ENCODE measurements at places on chromosomes 7 and 10.
A peak's percentile ranks its signal among the peaks of the same experiment; 100 is the strongest.

- DNase-seq = peak; percentile 27
Measured at GRCh38 chr7:44534501-44534900, 6.6 kb downstream of the NPC1L1 start.

- no peak for DNase-seq
Measured at GRCh38 chr10:1369665-1370064, 313.5 kb downstream of the WDR37 start.

DNA sequence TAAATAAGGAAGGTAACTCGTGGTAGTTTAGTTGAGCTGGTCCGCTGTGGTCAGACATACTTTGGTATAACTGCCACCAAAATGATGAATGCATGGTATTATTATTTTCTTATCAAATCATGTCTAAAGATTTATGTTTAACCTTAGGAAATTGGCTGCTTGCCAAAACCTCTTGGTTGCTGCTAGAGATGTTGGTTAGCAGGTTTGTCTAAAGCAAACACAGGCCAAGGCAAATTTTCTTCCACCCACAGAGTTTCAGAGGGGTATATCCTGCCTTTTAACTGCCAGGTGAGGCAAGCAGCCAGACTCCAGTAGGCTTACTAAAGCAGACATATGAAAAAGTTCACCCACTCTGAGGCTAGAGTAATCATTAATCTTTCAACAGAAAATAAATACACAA lies 101.4 kb downstream of the SEMA3E start:
- DNase-seq = no peak

GRCh38 chr7:121305109-121305508 lies 23.7 kb upstream of the WNT16 start:
- DNase-seq = no peak

DNA sequence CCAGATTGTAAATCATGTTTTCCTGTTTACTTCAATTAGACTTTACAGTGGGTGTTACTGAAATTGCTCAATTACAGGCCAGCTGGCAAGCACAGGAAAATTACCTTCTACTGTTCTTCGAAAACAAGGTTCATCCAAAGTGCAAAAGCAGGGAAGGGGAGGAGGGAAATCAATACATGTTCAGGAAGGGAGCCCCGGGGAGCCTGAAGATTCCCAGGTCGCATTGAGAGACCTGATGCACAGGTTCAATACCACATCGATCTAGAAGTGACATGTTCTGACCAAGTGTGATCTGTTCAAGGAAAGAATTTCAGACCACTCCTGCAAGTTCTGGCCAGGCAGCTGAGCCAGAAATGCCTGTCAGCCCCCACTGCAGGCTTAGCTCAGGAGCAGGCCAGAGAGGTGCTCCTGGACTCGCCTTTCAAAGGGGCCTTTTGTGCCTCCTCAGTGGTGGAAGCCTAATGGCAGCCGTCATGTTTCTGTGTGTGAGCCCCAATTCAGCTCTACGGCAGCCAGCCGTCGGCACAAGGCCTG lies 35.9 kb downstream of the FAM53B start:
- no peak for DNase-seq

DNA sequence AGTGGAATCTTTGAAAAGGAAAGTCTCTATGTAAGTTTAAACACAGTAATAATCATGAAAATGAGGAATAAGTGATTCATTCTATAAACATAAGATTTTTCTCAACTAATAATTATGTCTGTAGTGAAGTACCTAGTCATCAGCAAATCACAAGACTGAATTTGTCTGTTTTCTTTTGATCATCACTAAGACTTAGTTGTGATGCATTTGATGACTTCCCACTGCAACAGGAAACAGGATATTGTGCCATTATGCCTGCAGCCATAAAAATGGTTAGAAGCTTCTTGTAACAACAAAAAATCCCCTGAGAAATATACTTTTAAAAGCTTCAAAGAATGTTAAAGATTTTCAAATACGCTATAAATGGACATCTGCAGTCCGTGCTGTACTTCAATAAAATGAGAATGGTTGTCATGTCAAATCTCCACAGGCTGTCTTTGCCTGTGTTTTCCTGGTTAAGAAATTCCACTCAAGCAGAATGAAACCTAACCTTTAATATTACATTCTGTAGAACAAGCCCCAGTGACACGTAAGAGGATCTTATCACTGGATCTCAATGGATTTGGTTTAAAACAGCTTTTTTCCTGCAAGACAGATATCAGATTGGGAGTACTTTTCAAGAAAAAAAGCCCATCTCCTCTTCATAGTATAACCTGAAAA lies 1262.3 kb upstream of the PHF14 start:
- no peak for DNase-seq

- no peak for DNase-seq
Measured at GRCh38 chr10:131681656-131682055, 219.2 kb upstream of the PPP2R2D start.

DNA sequence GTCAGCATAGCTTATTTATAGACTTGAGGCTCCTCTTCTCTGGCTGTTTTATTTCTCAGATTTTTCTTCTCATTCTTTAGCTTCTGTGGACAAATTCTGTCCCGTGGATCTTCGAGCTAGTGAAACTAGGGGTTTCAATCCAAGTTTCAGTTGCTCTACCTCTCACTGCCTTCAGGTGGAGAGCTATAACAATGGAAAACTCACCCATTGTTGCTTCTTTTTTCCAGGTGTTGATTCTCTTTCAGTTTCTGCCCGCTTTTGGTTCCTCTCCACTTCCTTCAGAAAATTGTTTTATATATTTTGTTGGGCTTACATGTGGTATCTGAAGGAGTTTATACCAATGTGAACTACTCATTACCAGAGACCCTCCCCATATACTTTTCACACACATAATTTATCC lies 266.1 kb downstream of the TCF7L2 start:
- DNase-seq = no peak

DNA sequence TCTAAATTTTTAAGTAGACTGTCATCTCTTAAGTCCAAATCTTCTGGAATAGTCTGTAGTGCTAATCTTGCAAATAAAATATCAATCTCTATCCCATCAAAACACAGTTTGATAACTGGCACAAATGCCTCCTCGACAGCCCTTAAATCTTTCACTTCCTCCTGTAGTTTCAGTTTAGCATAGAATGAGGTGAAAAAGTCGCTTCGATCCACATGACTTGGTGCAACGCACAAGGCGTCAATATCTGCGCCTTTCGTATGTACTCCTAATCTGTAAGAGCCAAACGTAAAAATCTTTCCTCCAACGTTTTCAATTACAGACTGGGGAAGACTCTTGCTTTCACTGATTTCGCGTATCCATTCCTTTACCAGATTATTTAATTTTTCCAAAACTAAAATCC lies 603 bp downstream of the PAPOLB start:
- no peak for DNase-seq

DNA sequence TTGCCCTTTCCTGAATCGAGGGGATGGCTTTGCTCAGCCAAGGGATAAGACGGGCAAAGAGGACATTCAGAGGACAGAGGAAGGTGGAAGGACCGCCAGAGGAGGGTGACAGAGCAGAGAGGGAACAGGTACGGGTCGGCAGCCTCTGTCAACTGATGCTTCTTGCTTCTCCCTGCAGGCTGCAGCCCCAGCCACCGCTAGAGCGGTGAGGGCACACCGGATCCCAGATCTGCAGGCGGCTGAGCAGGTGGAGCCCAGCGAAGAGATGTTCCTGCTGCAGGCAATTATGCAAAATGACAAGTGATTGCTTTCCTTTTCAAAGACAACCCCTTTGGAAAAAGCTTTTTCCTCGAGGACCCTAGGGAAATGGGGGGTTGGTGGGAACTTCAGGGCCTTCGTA lies 181.9 kb upstream of the ANKRD30A start:
- DNase-seq = no peak

DNA sequence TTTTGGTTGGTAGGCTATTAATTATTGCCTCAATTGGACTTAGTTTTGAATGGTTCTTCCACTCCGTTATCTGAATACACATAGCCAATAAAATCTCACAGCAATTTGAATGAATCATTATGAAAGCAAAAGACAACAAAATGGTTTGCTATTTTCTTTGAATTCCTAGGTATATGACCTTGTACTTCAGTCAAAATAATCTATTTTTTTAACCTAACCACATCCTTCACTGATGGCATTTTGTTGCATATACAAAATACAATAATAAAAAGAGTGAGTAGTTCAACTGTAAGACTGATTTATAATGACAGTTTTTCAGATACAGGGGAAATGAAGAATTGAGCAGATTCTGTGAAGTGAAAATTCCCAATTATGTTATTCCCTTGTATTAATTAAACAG lies 433.1 kb downstream of the HTR7 start:
- no peak for DNase-seq

DNA sequence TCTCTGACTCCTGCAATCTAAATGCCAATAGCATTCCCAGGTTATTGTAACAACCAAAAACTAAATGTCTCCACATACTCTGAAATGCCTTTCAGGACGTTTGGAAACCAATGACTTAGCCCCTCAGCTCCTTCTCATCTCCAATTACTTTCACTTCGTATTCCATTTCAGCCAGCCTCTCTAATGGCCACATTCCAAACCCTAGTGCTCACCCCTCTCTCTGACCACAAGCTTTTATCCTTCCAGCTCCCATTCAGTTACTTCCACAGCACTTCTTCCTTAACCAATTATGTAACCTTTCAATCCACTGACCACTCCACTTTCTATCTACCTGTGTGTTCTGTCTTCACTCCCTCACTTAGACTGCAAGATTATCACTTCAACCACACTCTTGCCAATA lies 4.3 kb downstream of the NOC3L start:
- no peak for DNase-seq

- no peak for DNase-seq
Measured at GRCh38 chr10:92849234-92849525, 860 bp downstream of the EXOC6 start.

DNA sequence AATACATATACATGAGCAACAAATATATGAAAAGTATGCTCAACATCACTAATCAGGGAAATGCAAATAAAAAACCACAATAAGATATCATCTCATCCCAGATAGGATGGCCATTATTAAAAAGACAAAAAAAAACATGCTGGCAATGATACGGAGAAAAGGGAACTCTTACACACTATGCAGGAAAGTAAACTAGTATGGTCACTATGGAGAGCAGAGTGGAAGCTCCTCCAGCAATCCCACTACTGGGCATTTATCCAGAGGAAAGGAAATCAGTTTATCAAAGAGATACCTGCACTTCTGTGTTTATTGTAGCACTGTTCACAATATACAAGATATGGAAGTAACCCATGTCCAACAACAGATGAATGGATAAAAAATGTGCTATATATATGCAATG lies 217.5 kb downstream of the SDK1 start:
- no peak for DNase-seq

DNA sequence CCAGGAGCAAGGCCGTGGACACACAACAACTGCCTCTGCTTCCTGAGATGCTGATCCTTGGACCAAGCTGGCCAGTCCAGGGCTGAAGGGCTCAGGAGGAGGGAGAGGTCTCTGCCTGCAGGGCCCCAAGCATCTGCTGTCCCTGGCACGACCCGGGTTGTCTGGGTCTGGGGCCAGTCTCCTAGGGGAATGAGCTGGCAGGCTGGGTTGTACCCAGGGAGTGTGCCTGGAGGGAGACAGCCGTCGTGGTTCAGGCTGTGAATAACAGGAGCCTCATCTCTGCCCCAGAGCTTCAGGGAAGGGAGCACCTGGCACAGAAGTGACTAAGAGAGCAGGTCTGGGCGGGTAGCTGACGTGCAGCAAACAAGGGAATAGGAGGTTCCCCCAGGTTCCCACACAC lies 17.9 kb upstream of the SERPINE1 start:
- DNase-seq = no peak

DNA sequence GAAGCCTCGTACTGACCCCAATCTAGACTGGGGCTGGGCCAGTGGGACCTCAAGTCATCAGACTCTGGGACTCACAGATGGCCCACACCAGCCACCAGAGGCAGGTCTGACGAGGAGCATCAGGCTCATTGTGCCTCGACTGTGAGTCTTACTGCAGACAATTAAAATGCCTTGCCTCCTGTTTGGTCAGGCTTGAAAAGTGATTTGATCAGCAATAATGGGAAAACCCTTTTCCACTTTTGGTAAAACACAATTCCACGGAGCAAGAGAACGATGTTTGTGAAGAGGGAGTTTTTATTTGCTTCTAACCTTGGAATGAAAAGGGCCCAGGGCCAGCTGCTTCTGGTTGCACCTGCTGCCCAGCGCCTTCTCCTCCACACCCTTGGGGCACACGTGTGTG lies 43.9 kb downstream of the C10orf143 start:
- no peak for DNase-seq

DNA sequence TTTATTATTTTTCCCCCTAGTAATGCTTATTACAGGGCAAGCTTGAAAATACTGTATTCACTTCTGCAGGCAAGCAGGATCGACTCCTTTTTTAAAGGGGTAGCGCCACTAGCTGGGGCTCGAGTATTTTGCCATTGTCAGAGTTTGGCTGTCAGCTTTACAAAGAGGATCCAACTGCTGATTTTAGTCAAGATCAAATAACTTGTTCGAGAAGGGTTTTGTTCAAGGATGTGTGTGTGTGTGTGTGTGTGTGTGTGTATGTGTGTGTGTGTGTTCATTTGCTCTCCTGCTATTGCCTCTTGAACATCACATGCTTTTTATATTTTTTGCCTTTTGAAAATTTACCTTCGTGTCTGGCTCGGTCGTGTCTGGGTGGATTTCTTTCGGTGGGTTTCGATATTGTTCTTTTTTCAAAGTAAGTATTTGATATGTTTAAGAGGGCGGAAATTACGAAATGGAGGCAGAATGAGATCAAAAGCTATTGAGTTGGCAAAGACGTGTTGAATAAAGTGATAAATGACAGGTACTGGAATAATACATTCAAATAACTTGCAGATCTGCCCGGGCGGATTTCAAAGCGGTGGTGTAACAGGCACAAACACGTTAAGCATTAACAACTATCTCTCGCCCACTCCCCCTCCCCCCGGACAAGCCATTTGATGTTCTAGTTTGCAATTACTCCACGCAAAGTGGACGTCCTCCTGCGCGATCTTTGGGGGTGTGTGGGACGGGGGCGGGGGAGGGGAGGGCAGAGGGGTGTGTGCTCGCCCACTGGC lies 1.1 kb downstream of the ARID5B start:
- peak; percentile 13 for DNase-seq

DNA sequence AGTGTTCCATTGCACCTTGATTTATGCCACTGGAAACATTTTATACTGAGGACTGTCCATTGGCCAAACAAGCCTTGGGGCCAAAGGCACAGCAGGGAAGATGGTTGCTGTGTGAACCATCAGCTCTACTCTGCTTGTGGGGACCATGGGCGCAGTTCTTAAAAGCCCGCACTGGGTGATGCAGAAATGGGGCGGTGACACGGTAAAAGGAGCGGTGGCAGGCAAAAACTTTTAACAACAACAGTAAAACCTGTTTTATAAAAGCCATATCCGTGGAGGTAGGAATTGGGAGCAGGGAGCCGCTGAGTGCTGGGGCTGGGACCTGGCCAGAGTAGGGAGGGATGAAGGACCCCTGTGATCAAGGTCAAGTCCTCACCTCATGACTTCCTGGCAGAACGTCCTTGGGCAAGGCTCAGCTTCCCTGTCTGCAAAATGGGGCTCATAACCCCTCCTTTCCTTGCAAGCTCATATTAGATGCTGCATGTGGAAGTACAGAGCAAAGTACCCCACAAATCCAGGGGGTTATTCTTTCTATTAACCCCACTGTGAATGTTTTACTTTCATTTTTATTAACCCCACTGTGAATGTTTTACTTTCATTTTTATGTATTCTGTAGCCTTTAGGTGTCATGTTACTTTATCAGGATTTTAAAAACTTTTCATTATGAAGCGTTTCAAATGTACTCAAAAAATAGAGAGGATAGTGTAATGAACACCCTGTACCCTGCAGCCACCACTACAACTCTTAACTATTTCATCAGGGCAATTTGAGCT lies 78.3 kb downstream of the GRK5 start:
- DNase-seq = no peak
